ENCODE measurements at places on chromosomes 13 and 19.

DNA sequence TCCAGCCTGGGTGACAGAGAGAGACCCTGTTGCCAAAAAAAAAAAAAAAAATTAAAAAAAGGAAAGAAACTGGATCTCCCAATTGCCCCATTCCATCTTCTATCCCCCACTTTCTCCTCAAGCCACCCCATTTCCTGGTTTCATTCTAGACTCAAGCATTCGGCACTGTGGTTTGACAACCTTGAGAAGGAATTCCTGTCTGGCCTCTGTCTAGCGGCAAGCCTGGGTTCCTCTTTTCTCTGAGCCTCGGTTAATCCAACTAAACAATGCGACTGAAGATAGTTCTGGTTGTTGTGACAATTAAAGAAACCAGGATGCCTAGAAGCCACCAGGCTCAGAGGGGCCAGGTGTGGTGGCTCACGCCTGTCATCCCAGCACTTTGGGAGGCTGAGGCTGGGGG is 3.3 kb upstream of the C3 start:
- DNase-seq = no peak

DNA sequence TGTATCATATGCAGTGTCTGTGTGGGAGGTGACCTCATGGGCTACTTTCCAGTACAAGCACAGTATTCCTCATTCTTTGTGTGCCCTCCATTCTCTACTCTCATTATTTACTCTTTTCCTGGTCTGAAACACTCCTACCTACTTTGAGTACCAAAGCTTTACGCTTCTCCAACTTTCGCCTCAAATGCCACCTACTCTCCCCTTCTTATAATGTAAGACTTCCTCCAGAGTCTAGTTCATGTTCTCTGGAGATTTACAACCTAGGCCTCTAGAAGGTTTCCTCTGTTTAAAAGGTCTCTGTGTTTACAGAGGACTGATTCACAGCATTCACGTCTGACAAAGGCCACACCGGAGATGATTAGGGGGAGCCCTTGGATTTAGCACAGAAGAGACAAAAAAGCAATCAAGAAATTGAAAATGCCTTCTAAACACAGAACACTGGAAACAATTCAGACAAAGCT is 302.0 kb downstream of the KLF12 start:
- DNase-seq = no peak

DNA sequence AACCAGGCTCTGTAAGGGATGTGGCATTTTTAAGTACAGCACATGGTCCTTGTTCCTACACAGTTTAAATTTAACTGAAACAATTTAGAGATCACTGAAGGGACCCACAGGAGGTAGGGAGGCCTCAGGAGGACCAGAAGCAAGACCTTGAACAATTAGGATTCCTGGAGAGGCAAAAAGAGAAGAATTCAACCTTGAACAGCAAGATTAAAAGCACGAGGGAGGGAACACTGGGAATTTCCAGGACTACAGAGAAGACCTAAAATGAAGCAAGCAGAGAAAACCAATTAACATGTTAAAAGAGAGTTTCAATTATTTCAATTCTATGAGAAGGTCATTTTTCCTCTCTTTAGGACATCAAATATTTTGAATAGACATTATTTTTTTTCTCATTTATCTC is 160.3 kb downstream of the KCTD12 start:
- no peak for DNase-seq

- no peak for DNase-seq
Observed at GRCh38 chr13:101520672-101521071, 68.2 kb downstream of the ITGBL1 start.

- DNase-seq = no peak
Observed at GRCh38 chr19:33686262-33686661, 64.5 kb downstream of the CHST8 start.

GRCh38 chr13:108276060-108276459 is 6.5 kb downstream of the TNFSF13B start:
- no peak for DNase-seq

DNA sequence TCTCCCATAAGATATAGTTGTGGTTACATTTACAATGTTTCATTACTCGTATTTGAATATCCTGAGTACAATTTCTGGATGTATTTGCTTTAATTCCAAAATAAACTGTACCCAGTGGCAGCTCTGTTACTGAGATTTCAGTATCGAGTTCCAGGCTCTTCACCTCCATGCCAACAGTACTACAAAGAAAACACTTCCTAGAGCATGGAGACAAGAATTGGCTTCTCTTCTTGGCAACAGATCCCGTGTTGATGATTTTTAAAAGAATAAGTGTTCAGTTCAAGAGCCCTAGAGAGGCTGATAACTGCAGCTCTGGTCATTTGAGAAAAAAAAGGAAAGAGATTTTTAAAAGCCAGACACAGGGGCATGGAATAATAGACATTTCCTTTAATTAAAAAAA is 302.8 kb downstream of the EFNB2 start:
- no peak for DNase-seq

DNA sequence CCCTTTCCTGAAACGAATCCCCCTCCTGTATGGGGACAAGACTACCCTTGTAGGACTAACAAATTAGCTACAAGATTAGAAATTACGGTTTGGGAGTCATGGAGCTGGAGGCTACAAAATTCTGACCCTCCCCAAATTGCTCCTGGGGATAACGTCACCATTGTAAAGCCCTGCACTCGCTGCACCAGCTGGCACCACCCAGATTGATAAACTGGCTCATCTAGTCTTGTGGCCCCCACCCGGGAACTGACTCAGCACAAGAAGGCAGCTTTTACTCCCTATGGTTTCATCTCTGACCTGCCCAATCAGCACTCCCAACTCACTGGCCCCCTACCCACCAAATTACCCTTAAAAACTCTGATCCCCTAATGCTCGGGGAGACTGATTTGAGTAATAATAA is 150.6 kb upstream of the TSC22D1 start:
- DNase-seq = no peak

- no peak for DNase-seq
Observed at GRCh38 chr19:2858864-2859263, 8.3 kb upstream of the ZNF556 start.

GRCh38 chr13:43126420-43126819 is 103.0 kb downstream of the DNAJC15 start:
- DNase-seq = no peak

GRCh38 chr13:34993470-34993869 is 51.4 kb downstream of the NBEA start:
- DNase-seq = no peak

DNA sequence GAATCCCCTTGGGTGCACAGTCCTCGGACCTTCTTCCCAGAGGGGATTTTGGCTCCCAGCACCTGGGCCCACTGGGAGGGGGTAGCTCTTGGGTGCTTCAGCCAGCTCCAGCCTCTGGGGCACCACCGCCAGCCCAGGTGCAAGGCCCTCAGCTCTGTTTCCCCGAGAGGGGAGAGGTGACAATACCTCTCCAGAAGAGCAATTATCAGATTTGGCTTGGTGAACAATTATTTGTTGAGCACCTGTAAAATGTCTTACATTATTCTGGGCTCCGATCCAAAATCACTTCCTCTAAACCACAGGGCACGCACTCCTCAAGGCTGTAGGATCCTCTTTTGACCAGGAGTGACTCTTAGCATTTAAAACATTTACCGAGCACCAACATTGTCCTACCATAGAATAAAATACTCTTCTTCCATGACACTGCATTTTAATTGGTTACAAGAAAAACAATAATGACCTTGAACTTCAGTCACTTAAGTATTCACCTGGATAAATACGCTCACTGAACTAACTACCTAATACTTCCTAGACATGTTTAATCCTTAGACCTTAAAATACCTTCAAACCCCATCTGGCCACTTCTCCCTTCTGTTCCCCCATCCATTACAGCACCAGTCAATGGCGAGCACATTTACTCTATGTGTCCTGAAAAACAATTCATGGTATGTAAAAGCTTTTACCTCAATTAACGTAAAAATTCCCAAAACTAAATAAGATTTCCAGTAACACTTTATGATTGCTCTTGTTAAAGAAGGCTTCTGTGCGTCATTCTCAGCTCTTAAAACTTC is 54.8 kb downstream of the ABCC4 start:
- no peak for DNase-seq

GRCh38 chr13:97875911-97876310 is 77.6 kb upstream of the IPO5 start:
- no peak for DNase-seq

DNA sequence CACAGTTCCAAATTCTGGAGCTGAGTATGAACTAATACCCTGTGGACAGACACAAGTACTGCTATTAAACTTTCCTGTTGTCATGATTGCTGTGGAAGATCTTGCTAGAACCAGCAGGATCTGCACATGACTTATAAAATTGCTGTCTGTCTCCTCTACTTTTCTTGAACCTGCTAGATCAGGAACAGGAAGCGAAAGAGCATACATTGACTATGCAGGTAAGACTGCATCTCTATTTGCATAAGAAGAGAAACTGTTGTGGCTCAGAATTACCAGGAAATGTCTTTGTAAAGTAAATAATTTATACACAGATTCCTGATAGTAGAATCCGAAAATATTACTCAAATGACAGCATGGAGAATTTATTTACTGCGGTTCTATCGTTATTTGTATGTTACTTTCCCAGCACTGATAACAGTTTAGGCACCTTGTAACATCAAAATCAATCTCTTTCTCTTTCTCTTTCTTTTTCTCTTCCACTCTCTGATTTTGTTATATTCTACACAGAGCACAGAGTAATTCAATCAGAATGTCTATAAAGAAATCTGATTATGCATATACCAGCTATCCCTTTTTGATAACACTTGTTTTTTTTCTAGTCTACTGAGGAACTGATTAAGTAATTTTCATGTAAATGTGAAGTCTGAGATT is 226.5 kb downstream of the MYO16 start:
- no peak for DNase-seq

GRCh38 chr19:14972676-14973075 is 7.0 kb downstream of the SLC1A6 start:
- DNase-seq = no peak

DNA sequence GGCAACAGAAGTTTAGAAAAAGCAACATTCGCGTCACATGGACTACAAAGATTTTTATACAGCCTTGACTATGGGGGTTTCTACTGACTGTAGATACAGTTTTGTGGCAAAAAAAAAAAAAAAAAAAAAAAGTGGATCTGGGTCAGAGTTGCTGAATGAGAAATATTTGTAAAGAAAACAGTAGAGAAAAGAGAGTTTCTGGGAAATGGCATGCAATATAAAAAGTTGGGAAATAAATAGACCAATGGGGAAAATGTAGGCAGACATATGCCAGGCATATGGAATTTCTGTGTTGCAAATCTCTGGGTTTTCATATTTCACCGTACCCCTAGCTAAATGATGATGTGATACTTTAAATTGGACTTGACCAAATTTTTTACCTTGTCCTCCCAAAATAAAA is 315.3 kb downstream of the EFNB2 start:
- no peak for DNase-seq

DNA sequence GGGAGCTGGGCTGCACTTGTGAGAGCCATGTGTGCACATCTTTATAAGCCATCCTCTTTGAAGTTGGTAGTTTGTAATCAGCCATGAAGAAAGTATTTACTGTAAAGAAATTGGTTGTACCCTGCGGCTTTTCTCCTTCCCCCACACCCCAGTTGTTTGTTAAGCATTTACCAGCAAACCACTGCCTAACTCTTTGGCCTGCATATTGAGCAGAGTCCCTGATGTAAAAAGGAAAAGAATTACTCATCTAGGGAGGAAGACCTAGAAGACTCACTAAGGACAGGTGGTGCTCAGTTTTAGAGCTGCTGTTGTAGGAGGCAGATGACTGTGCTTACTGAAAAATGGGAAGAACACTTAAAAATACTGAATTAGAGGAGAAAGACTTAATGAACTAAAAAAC is 245.3 kb downstream of the PCCA start:
- no peak for DNase-seq

GRCh38 chr13:28872427-28873176 is 52.5 kb downstream of the MTUS2 start:
- DNase-seq = no peak

DNA sequence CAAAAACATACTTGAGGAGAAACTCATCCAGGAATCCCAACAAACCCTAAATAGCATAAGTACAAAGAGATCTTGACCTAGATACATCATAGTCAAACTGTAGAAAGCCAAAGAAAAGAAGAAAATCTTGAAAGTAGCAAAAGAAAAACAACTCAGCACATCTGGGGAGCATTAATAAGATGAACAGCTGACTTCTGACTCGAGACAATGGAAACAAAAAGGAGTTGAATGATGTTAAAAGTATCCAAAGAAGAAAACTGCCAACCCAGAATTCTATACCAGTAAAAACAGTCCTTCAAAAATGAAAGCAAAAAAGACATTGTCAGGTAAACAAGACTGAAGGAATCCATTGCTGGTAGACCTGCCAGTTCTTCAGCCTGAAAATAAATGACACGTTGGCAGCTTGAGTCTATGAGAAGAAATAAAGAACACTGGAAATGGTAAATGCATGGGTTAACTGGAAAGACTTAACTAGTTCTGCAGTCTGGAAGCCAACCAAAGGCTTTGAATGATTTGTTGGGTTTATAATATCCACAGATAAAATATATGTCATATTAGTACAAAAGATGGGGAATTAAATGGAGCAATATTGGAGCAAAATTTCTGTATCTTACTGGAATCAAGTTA is 46.8 kb downstream of the TSSK6 start:
- DNase-seq = no peak

DNA sequence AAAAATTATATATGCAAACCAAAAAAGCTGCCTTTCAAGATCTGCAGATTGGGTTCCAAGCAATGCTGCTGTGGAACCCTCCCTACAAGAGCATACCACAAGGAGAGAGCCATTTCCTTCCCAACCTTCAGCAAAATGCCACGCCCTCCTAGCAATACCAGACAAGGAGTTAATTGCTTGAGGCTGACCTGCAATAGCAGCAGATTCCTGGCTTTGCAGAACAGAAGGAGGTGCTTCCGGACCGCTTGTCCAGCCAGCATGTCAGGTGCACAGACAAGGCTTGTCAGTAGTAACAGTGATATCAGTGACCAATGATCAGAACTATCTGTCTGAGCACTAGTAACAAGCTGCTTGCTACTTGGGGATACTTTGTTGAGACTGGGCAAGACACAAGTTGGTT is 301.6 kb downstream of the FGF14 start:
- no peak for DNase-seq

GRCh38 chr13:36130193-36130551 is 1.0 kb downstream of the DCLK1 start:
- DNase-seq = no peak

DNA sequence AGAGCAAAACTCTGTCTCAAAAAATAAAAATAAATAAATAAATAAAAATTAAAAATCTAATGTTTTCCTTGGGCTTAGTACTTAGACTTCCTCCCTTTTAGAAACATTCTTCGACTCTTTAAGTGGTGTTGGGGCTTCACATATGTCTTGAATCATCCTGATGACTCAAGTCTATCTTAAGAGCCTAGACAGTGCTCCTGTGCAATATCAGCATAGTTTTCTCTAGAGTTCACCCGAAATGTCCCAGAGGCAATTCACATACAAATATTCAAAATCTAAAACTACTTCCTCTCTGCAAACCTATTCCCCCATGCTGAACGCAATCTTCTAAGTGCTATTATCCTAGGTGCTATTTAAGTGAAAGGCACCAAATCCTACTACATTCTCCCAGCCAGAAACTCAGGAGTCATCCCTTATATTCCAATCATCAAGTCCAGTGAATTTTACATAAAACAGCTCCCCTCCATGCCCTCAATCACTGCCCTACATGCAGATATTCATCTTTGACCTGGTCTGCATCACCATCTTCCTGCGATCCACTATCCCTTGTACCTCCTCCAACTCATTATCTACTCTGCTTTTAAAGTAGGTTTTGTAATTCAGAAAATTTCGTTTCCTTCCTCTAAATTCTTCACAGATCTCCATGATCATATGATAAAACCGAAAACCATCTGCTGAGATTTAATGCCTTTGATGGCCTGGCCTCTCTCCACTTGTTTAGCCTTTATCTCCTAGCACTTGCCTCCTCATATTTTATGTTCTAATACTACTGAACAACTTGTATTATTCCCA is 102.7 kb downstream of the ELF1 start:
- DNase-seq = no peak
